Endodermal cell (in vitro differentiated cells): ENCODE measurements at places on chromosomes 2 and 18.

GRCh38 chr2:50658883-50659282 lies 373.0 kb downstream of the NRXN1 start:
- DNase-seq, result no peak

DNA sequence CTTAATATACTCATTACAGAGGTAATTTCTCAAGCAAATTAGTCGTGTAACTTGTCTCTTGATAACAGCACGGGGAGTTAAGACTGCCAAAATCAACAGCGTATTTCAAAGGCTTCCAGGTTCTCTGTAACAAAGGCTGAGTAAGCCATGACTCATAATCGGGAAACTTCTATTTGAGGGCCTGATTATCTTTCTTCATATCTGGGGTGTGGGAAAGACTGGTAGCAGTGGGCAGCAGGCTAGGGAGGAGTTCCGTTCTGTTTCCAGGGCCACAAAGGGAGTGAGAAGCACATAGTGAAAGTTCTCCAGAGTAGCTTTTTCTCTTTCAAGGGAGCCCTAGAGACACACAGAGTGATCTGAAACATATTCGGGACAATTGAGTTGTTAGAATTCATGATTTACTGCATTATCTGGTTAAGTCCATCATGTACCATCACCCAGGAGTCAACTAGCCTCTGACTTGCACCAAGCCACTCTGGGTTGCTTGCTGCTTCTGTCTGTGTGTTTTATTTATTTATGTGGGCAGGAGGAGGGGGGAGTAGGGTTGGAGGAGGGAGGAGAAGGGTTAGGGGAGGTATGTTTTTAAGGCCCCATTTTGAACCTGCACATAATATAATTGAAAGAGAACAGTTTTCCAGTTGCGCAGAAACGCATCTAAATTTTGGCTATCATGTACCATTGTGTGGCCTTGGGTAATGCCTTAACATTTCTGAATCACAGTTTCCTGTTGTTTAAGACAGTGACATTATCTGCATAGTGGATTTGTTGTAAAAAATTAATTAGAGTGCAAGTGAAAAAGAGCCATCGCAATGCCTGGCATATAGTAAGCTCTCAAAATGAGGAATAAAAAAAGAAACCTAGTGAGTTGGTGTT lies 80.5 kb upstream of the ITPRID2 start:
- peak; percentile 62 for DNase-seq

GRCh38 chr18:45164551-45164950 lies 450.7 kb upstream of the SLC14A2 start:
- DNase-seq, result no peak

DNA sequence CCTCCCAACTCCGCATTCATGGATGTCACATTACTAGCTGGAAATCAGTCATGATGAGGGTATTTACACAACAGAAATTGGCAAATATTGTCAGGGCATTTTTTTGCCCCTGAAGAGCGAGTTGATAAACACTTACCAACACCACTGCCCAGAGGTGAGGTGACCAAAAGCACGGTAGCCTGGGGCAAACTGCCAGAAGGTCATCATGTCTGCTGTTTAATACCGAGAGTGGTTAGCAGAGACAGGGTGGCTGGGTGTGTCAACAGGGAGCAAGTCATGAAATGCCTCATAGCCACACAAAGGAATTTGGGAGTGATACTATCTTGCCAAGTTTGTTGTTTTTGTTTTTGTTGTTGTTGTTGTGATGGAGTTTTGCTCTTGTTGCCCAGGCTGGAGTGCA lies 37.0 kb upstream of the EPC2 start:
- no peak for DNase-seq

DNA sequence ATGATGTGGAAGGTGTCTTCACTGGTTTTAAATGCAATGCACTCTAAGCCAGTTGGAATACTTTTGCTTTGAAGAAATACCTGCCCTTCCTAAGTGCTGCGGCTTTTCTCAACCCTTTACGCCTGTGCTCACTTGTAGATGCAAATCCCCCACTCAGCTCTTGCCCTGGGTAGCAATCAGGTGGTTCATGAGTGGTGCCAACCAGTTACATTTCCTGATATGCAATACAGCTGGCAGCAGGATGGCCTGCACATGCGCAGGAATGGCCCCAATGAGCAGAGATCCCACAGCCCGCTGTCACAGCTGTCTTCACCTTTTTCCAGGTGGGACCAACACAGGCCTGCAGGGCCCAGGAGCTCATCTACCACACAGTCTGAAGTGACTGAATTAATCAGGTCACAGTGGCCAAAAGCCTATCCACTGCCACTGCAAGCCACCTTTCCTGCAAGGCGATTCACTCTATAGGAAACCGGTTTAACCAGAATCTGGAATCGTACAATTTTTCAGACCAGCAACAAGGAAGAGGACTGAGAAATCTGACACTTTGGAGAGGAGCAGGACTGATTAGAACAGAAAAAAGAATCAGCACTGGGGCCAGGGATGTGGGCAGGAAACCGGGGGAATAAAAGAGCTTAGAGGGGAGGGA lies 247.8 kb downstream of the MYT1L start:
- no peak for DNase-seq

DNA sequence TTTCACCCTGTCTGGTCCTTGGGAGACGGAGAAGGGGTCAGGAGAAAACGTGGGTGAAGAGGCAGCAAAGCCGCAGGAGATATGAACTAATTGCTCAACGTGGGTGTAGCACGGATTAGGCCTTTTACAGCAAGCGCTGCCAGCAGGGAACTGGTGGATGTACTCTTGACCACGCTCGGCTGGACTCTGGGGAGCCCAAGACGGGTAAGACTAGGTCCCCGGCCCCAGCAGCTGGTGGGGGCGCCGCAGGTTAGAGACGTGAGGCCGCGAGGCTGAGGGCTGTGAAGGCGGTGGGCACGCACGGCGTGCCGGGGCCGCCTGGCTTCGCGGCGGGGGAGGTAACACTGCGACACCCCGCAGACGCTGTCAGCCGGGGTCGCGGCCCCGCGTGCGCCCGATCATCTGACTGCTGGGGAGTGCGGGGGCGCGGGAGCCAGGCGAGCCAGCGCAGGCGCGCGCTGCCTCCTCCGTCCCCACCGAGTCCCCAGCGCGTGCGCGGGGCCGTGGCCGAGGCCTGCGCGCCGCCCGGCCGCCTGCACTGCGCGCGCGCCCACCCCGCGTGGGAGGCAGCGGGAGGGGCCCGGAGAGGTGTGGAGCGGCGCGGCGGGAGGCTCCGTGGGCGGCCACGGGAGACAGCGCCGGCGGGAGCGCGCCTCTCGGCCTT lies at the start of gene CLIP4:
Gene CLIP4, plus strand, starts transcription at position 470 of the 664 bp plus-strand sequence. CDS start 5,974 bp downstream, outside the sequence.
- DNase-seq, result peak; percentile 72

DNA sequence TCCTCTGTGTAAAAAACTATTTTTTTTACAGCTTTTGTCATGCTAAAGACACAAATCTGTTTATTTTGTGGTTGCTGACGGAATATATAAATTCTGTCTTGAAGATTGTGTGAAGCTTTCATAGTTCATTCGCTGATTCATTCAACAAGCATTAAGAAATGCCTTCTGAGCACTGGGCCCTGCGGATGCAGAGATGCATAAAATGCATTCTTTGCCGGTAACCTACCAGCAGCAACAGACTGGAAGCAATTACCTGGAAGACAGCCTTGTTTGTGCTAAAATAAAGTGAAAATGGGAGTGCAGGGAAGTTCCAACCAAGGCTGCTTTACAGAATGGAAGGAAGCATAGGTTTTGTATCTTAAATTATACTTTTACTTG lies 119.7 kb downstream of the PMAIP1 start:
- no peak for DNase-seq

GRCh38 chr2:20299113-20299512 lies 51.5 kb downstream of the PUM2 start:
- DNase-seq, result no peak

DNA sequence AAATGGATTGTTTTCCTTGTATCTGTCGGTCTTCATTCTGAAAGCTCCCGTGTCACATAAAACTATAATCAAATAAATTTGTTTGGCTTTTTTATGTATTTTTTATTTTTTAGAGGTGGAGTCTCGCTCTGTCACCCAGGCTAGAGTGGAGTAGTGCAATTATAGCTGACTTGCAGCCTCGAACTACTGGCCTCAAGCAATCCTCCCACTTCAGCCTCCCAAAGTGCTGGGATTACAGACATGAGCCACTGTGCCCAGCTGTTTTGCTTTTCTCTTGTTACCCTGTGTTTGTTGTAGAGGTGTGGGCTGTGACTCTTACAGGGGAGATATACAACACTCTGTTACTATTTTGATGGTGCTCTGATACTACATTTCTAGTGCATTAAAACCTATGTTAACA lies 2.2 kb downstream of the GALM start:
- DNase-seq, result no peak

GRCh38 chr2:172232708-172233396 lies 130.2 kb upstream of the DLX2 start:
- peak; percentile 51 for DNase-seq

DNA sequence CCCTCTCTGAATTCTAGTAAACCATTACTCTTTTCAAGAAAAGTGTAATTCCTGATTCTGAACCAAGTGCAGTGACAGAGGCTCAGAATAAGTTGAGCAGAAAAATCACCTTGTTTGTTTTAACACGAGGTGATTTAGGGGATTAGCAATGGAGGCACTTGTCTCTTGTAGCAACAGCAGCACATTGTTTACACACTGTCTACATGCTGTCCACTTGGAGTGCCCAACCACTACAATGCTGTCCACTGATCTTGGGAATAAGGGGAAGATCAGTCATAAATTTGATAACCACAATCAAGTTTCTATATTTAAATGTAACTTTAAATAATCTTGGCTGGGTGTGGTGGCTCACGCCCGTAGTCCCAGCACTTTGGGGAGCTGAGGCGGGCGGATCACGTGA lies 13.9 kb upstream of the RMND5A start:
- no peak for DNase-seq

GRCh38 chr18:55258088-55258487 lies 298.8 kb upstream of the CCDC68 start:
- no peak for DNase-seq
